ENCODE measurements at places on chromosomes 5 and 9. TPM values are rescaled to one million over a fixed set of nuclear protein-coding genes. Genes with fewer than 3 reads are reported as not detected.

The PCDHB14 gene
- total RNA-seq: 3.0 TPM

The SPATA31D4 gene
- total RNA-seq: not detected

The PRUNE2 gene
- total RNA-seq: 17.7 TPM

DNA sequence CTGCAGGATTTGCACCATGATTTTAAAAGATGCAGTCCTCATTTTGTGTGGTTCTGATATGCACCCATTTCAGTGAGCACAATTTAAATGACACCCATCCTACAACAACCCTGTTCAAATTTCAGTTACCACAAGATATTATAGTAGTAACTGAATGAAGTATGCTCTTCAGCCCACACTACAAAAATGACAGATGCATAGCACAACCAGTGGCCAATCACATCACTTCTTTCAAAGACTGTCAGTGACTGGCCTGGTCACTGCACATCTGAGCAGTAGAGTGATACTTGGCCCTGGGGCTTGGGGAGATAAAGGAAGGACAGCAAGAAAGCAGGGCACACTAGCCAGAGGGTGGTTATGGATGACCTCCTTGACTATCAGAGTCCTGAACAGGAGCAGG is 19.8 kb upstream of the IFNK start:
- DNase-seq: no peak

The PCDHA5 gene
- total RNA-seq: 0.64 TPM

GRCh38 chr9:14238518-14238917 is 75.4 kb downstream of the NFIB start:
- DNase-seq: no peak

DNA sequence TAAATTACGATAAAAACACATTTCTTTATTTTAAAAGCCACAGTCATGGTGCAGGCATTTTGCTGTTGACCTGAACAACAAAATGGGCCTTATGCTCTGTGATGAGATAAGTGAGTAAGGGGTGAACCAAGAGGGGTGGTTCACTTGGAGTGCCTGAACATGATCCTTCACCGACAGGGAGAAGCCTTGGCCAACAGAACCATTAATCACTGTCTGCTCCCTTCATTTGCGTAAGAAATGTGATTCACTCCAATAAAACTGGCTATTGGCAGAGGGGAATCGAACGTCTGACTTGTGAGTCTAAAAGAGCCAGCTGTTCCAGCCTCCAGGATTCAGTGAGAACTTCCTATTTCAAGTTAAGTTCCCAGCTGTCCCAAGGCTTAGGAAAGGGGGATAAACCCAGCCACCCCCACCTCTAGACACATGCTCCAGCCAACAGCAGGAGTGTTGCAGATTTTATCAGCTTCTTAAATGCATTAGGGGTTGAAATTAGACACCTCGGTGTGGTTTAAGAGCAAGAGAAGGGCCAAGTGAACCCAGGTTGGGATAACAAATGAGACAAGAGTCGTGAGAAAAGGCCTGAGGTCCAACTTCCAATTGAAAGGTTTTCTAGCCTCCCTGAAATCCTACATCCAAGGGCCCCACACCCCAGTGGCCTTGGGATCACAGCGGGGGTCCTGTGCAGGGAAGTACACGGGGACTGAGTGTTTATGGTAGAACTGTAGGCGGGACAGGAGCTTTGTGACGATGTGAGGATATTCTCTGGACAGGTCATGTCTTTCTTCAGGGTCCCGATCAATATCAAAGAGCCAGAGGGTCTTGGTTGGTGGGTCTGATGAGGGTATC is 131.4 kb upstream of the LHFPL2 start:
- no peak for DNase-seq

DNA sequence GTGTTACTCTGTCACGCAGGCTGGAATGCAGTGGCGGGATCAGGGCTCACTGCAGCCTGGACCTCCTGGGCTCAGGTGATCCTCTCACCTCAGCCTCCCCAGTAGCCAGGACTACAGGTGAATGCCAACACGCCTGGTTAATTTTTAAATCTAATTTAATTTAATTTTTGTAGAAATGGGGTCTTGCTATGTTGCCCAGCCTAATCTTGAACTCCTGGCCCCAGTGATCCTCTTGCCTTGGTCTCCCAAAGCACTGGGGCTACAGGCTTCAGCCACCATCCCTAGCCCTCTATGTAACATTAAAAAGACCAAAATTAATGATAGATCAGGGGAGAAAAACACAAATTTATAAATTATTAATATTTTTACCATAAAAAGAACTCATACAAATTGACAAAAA is 11.3 kb upstream of the UBAP2 start:
- DNase-seq: no peak

The OMD gene
- total RNA-seq: 8.5 TPM

GRCh38 chr5:142977363-142978051 is 207.3 kb downstream of the ARHGAP26 start:
- DNase-seq: no peak

The SLC34A1 gene
- total RNA-seq: not detected

The HOMER1 gene
- 4.2 TPM for total RNA-seq

- no peak for DNase-seq
These were observed 2.8 kb downstream of the MCCC2 start for GRCh38 chr5:71589903-71590302.

DNA sequence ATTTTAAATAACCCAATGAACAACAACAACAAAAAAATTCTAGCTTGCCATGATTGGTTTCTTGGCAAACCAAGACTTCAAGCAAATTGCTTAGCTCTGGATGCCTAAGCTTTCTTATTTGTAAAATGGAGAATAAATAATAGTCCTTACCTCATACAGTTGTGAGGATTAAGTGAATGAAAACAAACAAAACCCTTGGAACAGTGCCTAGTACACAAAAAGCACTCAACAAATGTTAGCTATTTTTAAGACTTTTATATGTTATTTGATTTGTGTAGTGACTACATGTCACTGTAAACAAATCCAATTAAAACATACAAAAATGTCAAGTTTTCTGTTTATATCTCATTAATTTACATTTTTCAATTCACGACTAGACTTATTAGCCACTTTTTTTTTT is 13.5 kb upstream of the HOMER1 start:
- no peak for DNase-seq

GRCh38 chr9:105431424-105432246 is 16.2 kb upstream of the FSD1L start:
- DNase-seq: no peak

- no peak for DNase-seq
These were observed 19.7 kb downstream of the MUSK start for GRCh38 chr9:110688329-110688728.

The AJM1 gene
- total RNA-seq: 1.7 TPM

The EPB41L4A gene
- 21.3 TPM for total RNA-seq

DNA sequence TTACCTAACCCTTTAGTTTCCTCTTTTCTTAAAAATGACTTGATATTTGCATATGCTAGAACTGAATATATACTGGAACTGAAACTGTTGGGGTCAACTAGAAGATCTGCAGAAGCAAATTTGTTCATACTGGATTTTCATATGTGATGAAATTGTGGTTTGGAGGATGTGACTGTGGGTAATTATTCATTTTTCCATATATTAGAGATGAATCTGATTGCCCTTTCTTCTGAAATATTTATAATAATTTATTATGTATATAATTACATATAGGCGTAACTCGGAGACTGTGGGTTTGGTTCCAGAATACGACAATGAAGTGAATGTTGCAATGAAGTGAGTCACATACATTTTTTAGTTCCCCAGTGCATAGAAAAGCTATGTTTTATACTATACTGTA is 149.1 kb downstream of the ATP10B start:
- no peak for DNase-seq

The DMRT3 gene
- not detected for total RNA-seq

The IPPK gene
- total RNA-seq: 8.0 TPM

DNA sequence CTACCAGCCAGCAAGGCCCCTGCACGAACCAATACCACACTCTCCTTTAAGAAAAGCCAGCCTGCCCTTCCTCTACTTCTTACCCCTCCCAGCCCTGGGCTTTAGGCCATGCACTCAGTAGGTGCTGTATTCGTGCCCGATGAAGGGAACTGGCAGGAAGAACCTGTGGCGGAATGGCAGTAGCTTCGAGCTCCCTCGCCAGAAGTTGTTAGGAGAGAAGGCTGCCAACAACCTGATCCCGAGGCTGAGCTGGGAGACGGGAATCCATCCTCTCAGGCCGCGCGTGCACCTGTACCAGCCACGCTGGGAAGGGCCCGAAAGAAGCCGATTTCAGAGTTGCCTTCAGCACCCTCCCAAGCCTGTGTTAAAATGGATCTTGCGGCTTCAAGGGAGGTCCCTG is 45.3 kb upstream of the AKNA start:
- DNase-seq: no peak

- no peak for DNase-seq
These were observed 408.1 kb downstream of the GADD45G start for GRCh38 chr9:90012949-90013348.

The EDIL3 gene
- 59.9 TPM for total RNA-seq

DNA sequence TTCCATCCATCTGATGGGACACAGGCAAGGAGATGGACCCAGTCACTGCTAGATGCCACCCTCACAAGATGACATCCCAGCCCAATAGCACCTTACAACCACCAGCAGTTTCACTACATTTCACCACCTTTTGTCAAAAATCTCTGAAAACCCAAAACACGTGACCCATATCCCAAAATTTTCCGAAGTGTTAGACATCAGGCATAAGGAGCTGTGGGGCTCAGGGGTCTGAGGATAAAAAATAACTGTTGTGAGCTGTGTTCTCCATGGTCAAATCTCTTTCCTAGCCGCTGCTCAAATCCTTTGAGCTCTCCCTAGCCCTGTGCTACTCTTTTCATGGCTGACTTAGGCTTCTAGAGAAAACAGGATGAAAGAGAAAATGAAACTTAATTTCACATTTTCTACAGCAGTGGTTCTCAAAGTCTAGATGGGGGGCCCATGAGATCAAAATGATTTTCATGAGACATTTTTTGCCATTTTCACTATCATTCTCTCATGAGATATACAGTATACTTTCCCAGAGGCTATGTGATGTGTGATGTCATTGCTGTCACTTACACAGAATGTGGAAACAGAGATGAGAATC is 40.7 kb downstream of the TIMD4 start:
- no peak for DNase-seq

DNA sequence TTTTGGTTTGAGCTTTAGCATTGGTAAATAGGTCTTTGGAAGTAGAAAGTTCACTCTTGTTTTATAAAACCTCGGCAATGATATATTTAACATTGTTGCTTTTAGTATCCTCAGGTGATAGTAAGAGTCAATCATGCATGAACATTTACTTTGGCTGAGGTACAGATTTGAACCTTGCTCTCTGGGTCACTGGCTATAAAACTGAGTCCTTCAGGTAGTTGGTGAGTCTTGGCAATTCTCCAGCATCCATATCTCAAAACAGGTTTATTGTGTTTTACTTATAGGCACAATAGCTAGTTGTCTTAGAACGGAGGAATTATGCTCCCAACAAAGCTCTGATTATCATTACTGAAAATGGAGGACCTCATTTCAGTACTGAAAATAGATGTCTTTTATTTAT is 75.1 kb downstream of the MAT2B start:
- DNase-seq: no peak

The MELK gene
- 9.4 TPM for total RNA-seq

DNA sequence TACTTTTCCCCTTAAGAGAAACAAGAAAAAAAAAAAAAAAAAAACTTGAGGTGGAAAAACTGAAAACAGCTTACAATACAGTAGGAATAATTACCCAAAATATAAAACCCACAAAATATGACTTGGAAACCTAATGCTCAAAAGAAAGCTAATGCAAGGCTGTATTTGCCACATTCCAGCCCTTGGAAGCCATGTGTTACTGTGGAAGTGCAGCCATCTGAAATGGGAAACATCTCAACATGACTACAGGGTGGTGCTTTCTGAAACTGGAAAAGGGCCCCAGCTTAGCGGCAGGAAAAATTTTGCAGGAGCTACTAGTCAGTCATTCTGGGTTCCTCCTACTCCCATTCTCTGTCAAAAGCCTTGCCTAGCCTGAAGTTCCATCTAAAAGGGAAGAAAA is 20.4 kb downstream of the CDK5RAP2 start:
- DNase-seq: no peak

- peak; percentile 78 for DNase-seq
These were observed at the start of gene DNM1 for GRCh38 chr9:128203024-128203706. DNM1 (plus strand) TSS chr9:128203379; CDS start chr9:128203471, 92 bp downstream.

GRCh38 chr9:1732670-1733069 is 282.5 kb upstream of the SMARCA2 start:
- no peak for DNase-seq

The TERT gene
- 0.13 TPM for total RNA-seq

The ACTL7A gene
- total RNA-seq: not detected

Measured in left lung (tissue), 14 donors.